ENCODE measurements at places on chromosomes 1 and 21.

DNA sequence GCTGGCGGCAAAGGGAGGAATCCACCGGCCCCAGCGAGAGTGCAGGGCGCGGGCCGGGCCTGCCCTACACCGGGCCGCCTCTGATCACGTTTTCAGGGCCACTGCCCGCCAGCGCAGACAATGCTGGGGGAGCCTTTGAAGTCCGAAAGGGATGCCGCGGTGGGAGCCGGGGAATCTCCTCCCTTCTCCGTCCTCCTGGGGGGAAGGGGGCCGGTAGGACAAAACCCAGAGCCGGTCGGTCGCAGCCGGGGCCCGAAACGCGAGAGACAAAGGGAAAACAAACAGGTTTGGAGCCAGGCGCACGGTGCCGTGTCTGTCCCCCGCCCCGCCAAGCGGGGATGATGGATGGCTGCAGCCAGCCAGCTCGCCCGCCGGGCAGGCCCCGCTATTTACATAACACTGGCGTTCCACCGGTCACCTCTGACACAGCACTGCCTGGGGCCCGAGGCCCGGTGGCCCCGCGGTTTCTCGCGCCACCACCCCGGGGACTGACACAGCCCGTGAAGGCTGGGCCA is 92.0 kb downstream of the CASZ1 start:
- DNase-seq: no peak

GRCh38 chr1:12478612-12478985 is 139.4 kb downstream of the DHRS3 start:
- no peak for DNase-seq

- DNase-seq: no peak
Observed at GRCh38 chr1:42964044-42964812, 5.6 kb upstream of the SLC2A1 start.

- no peak for DNase-seq
Observed at GRCh38 chr1:232422098-232422497, 207.8 kb downstream of the SIPA1L2 start.

DNA sequence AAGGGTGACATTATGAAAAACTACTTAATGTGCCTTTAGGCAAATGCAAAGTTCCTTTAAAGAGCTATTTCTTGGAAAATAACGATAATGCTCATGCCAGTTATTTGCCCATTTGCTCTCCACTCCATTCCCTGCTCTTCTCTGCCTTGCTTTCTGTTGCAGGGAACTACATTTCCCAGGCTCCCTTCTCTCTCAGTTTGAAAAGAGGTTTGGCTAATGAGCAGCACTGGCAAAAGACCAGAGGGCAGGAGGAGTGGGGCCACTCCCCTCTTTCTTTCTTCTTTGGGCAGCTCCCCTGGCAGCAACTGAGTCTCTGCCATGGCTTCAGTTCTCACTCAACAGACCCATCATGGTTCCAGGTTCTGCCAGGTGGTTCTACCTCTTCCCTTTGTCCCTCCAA is 130.5 kb downstream of the RWDD3 start:
- DNase-seq: no peak

DNA sequence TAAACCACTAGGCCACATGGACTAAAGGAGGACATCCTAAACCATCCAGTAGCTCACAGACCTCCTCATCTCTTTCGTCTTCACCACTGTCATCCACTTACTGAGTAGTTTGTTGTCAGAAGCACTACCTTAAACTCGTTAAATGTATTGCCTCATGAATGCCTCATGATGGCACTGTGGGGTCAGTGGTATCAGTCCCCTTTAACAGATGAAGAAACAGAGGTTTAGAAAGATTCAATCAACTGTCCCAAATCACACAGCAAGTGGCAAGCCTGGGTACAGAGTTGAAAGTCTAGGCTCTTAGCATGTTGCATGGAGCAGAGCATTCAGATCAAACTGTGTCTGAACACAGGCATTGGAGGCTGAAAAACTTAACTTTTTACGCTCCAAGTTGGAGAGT is 183.6 kb upstream of the KIAA0040 start:
- DNase-seq: no peak

GRCh38 chr1:116224561-116224960 is 113.4 kb downstream of the MAB21L3 start:
- DNase-seq: no peak

GRCh38 chr1:197915862-197916499 is 1.2 kb upstream of the LHX9 start:
- DNase-seq: no peak

DNA sequence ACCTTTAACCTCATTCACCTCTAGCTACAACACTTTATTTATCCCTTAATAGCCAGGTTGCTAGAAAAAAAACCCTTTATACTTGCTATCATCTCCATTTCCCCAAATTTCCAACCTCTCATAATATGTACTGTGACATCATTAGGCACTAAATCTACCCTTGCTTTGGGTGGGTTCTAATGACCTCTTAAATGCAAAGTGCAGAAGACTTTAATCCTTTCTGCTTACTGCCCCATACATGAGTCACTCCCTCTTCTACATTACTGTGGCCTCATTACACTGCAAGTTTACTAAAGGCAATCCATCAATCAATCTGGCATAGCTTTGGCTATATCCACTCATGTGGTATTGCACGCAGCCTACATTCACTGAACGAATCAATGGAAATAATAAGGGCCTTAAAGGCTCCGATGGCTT is 353.3 kb downstream of the SMYD3 start:
- no peak for DNase-seq

DNA sequence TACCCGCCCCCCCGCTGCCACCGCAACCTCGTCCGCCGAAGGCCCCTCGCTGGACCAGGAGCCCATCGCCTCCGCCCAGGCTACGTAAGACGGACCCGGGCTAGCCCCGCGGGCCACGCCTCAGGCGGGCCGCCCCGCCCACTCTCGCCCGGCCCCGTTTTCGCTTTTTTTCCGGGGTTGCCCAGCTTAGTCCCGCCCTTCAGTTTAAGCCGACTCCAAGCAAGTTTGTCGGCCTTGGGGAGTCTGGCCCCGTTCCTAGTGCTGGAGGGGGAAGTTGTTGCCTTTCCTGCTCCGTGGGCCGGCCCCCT is 3.0 kb downstream of the RUSC1 start:
- peak; percentile 73 for DNase-seq

DNA sequence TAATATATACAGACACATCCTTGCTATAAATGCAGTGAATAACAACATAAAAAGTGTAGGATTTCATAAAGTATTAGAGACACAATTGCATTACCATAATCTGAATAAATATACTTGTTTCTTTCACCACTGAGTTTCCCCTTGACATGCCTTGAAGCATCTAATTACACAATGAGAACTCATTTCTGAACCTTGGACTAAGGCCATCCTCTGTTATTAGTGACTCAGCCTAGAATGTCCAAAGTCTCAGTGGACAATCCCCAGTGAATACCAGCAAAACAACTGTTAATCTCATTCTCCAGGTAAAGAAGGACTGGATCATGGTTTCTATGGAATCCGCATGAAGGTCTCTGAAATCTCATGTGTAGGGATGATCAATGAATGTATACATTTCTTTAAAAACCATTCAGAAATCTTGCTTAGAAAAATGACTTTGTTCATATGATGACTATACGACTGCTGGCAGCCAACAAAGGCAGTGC is at the start of gene OR2L5:
Gene OR2L5 (plus strand): TSS at position 432 of the 482 bp plus-strand sequence. CDS start 8,288 bp downstream, outside the sequence.
- no peak for DNase-seq

GRCh38 chr1:145916745-145917144 is 1.8 kb downstream of the PEX11B start:
- no peak for DNase-seq

GRCh38 chr1:59846209-59846894 is 31.6 kb downstream of the HOOK1 start:
- no peak for DNase-seq

- no peak for DNase-seq
Observed at GRCh38 chr21:34636961-34637360, 22.0 kb upstream of the RCAN1 start.

GRCh38 chr1:74517599-74518051 is 5.2 kb upstream of the LRRC53 start:
- DNase-seq: no peak

DNA sequence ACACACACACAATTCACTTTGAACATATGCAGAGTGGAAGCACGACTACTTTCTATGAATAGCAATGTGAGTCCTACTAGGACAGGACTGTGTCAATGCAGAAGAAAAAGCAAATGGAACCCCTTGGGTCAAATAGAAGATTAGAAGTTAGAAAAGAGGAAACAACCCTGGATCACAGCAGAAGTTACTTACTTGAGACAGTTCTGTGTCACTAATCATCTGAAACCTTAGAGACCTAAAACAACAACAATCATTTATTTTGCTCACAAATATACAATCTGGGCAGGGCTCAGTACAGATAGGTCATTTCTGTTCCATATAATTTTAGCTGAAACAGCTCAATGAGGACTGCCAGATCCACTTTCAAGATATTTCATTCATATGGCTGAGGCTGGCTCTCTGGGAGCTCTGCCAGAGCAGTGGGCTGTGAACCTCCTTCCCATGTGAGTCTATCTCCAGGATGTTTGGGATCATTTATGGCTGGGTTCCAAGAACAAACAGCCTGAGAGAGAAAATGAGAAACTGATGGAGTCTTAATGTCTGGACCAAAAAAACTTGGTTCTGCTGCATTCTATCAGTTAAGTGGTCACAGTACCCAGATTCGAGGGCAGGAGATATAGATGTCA is 42.5 kb upstream of the IL10 start:
- no peak for DNase-seq
